ENCODE measurements at places on chromosomes 5 and 9.

GRCh38 chr5:3394891-3395599, 200.6 kb upstream of the IRX1 start:
- no peak for DNase-seq

GRCh38 chr5:355958-356357, 34.4 kb downstream of the AHRR start:
- no peak for DNase-seq

DNA sequence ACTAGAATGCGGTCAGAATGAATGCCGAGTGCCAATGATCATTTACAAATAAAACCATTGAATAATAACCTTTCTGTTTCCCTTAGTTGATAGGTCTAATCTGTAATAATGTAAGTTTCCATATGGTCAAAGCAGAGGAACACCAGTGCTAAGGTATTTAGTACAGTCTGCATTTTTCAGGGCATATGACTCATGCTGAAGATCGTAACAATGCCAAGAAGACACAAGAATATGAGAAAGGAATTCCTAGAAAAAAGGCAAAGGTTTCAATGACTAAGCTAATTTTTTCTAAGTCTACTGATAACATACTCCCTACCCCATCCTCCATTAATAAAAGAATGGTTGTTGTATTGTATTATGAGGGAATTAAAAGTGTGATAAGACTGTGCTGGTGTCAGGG, 2.8 kb downstream of the OR1L8 start:
- DNase-seq, result no peak

DNA sequence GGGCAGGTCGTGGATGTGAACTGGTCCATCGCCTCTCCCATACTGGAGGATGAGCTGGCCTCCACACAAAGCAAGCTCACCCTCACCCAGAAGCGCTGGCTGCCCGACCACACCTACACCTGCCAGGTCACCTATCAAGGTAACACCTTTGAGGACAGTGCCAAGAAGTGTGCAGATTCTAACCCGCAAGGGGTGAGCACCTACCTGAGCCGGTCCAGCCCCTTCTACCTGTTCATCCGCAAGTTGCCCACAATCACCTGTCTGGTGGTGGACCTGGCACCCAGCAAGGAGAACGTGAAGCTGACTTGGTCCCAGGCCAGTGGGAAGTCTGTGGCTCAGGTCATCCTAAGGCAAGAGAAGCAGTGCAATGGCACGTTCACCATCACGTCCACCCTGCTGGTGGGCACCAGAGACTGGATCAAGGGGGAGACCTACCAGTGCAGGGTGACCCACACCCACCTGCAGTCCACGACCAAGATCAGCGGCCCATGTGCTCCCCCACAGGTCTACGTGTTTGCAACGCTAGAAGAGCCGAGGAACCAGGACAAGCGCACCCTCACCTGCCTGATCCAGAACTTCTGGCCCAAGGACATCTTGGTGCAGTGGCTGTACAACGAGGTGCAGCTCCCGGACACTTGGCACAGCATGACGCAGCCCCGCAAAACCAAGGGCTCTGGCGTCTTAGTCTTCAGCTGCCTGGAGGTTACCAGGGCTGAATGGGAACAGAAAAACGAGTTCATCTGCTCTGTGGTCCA, 71.3 kb downstream of the INSL6 start:
- no peak for DNase-seq

DNA sequence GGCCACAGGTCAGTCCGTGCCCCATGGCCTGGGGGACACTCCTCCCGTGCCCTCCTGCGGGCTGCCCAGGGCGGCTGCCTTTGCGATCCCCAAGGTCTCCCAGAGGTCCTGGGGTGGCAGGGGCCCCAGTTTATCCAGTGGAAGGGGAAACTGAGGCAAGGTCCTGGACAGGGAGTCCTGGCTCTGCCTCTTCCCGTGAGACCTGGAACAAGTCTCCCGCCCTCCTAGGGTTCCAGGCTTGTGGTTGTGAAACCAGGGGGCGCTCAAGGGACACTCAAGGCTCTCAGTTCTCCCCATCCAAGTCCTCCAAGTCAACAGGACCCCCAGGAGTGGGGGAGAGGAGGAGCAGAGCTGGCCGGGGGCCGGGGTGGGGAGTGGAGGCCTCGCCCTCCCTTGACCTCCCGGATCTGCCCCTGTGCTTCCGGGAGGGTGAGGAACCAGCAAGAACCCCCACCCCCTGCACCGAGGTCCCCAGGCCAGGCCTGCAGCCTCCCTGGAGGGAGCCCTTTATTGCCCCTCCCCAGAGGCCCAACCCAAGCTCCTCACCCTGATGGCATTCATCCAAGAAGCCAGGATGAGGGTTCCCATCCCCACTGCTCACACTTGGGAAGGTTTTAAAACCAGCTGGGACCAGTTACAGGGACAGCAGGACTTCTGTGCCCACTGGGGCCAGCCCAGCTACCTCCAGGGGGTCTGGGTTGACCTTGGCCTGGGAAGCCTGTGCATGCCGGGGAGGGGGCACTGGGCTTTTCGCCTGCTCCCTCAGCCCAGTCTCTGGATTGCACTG, 24.7 kb upstream of the TMEM250 start:
- DNase-seq, result no peak

DNA sequence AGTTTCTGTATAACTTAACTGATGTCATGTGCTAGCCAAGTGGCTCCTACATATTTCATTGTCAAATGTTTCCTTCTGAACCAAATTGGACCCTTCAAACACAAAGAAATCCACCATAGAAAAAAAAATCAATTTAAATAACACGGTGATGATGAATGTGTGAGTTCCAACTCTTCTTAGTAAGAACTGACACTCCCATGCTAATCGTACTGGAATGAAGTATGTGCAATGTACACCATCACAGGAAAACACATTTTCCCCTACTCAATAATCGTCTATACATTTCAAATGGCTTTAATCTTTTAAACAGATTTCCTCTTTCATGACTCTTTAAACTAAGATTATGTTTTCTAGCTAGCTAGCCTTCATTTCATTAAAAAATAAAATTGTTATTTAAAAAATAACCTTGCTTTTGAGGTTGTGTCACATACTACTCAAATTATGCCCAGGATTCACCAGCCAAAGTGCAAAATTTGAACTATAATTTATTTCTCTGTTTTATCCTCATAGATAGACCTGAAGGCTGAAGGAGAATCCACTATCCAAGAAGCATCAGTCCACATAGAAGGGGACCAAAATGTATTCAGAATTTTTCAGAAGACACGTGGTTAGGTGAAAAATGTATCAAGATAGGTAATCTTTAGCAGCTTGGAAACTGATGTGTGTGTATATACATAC, 131.0 kb upstream of the ITGA1 start:
- no peak for DNase-seq

DNA sequence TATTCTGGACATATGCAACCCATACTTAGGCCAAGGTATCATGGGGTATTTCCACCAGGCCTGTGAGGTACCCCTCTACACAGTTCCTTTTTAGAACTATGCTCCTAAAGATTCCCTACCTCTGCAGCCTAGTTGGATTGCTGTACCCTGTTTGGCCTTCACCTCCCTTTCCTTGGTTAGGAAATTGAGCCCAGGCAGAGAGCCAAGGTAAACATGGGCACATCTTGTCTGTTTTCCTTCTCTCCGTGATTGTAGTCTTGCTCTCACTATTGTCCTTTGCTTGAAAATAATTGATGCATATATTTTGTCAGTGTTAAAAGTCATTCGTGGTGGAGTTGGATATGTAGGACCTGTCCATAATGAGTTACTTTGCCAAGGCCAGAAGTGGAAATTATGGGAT, 26.7 kb downstream of the BDP1 start:
- no peak for DNase-seq

GRCh38 chr5:93585041-93585766, 2.2 kb downstream of the NR2F1 start:
- no peak for DNase-seq

- DNase-seq, result no peak
Measured at GRCh38 chr9:6000955-6001354, 14.5 kb downstream of the RANBP6 start.

GRCh38 chr5:159878988-159879471, 37.3 kb upstream of the ADRA1B start:
- DNase-seq, result no peak

DNA sequence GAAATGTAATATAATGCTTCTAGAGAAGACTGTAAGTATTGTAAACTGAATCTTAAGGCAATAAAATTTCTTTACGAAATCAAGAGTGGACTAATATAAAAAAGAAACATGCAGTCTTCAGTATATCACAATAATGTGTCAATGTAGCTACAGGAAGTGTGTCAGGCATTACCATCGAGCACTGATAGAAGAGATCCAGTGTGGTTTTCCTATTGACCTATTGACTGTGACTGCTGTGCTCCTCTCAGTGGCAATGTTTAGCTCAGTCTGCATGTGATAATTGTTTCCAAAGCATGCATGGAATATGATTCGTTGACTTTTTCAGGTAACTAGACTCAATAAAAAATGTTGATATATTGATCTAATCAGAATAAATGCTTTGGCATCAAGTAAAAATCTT, 20.3 kb upstream of the PCSK1 start:
- no peak for DNase-seq

GRCh38 chr5:14097998-14098471, 45.1 kb upstream of the TRIO start:
- DNase-seq, result no peak

DNA sequence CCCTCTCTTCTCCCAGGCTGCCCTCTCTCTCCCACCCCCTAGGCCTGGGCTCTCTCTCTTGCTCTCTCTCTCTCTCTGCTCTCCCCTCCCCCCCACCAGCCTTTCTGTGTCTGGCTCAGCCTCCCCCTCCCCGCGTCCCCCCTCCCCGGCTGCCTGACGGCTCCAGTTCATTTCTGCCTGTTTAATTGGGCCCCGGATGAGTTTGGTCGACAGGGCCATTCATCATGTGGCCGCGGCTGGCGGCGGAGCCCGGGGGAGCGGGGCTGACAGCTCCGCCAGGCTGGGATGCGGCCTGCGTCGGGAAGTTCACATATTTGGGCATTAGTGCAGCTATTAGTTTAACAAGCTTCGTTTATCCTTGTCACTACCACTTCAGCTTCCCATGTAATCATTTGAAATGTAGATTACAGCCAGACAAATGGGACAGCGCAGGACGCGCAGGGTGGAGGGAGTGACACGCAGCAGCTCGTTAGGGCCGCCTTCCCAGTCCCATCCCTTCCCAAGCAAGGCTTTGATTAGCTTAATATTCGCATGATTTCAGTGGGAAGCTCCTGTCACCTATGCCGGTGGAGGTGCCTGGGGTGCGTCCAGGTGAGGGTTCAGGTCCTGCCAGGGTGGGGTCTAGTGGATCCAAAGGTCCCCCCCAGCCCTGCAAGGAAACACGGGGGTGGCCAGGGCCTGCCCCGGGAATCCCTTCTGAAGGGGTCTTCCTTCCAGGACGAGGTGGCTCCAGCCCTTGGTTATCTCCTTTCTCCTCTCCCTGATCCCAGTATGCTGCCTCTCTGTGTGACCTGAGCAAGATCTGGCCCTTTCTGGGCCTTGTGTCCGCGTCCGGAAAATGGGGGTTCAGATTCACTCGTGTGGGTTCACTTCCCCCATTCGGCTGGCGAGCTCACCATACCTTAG, 214.8 kb downstream of the PAX5 start:
- no peak for DNase-seq

- no peak for DNase-seq
Measured at GRCh38 chr9:8717146-8717545, 917.6 kb upstream of the DMAC1 start.

DNA sequence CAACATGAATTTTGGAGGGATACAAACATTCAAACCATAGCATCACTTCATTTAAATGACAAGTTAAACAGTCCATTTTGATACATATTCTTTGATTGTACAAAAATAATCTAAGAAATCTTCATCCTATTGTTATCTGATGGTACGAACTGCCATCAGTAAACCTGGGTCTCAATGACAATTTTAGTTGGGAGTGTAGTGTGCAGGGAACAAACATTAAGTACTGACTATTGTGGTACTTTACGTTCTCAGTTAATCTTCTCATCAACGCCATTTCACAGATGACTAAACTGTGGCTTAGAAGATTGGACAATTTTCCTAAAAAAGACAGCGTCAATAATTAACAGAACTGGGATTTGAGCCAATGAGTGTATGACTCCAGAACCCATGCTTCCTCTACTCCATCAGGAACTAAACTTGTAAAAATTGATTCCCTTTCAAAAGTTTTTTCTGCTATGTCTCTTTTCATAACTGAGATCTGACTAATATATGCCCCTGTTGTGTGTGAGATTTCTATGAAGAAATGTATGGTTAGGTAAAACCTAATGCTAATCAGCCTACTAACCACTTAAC, 21.1 kb downstream of the TNPO1 start:
- no peak for DNase-seq

GRCh38 chr9:38336341-38336740, 56.2 kb upstream of the ALDH1B1 start:
- DNase-seq, result no peak

DNA sequence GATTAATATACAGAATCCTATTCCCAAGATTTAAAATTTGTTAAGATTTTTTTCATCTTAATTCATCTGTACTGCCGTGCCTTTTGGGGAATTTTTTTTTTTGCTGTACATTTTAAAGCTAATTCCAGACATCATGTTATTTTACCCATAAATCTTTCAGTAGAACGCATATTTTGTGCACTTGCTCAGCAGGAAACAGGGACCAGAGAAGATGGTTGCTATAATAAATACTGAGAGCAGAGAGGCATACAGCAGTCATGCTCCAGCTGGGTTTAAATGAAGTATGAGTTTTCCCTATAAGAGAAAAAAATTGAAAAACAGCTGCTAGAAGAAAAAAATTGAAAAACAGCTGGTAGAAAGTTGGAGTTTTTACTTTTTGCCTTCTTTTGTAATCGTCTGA, 196.9 kb upstream of the PUM3 start:
- DNase-seq, result no peak

DNA sequence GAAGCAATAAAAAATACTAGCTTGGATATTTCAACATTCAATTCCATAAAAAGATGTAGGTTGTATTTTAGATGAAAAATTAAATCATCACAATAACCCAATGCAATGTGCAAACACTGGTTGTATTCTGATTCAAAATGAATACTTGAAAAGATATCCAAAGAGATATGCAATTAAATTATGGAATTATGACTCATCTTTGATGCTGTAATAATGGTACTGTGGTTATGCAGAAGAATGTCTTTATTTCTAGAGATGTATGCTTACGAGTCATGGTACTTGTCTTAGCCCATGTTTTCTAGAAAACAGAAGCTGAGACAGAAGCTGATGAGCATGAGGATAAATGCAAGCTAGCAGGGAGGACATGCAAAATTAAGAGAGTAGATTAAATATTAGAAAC, 1941.4 kb upstream of the NUDT12 start:
- no peak for DNase-seq

- DNase-seq, result peak; percentile 52
Measured at GRCh38 chr5:175464074-175464941, 14.1 kb upstream of the SFXN1 start.

DNA sequence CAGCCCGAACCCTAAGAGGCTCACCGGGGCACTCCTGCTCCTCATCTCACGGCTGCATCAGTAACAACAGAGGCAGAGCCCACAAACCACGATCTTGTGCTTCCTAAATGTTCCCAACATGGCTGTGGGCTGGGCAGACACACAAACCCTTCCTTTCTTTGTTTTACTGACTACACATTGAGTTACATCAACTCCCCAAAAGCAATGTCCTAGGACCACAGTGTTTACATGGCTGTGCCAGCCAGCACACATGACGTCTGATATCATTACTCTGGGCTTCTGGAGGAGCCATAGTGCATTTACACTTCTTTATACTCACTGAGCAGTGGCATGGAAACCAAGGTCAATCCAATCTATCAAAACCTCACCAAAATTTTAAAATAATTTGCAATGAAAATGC, 101.4 kb downstream of the LHFPL2 start:
- peak; percentile 16 for DNase-seq

Measured in suppressor macrophage treated with lipopolysaccharide for 4 hours (primary cell).